ENCODE measurements at places on chromosomes 4 and X. TPM values are rescaled to one million over a fixed set of nuclear protein-coding genes. Genes with fewer than 3 reads are reported as not detected.

GRCh38 chrX:111411557-111411956 is 435 bp downstream of the DCX start:
- no peak for DNase-seq

The APLN gene
- under 0.01 TPM for total RNA-seq

- DNase-seq = no peak
Measured at GRCh38 chr4:54391104-54391503, 162.0 kb downstream of the PDGFRA start.

DNA sequence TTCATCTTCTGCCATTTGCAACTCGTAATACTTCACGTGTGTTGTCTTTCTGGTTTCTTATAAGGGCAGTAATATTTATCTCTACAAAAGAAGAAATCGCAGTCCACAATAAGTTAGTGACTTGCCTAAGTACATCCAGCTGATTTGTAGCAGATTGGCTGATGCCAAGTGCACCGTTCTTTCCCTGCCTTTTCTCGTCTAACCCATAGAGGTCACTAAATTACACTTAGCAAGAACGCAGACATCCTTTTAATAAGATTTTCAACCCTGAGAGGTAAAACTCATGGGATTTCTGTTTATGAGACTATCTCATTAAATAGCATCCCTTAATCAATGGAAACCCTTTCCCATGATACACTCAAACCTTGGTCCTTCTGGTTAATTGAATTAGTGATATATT is 408.6 kb upstream of the ACTRT1 start:
- no peak for DNase-seq

The PRPS1 gene
- total RNA-seq = 15.0 TPM
